Astrocyte of the spinal cord (primary cell): ENCODE measurements at places on chromosomes 4 and X.

GRCh38 chrX:44203791-44204190, 139.7 kb downstream of the EFHC2 start:
- no peak for DNase-seq

- no peak for DNase-seq
Observed at GRCh38 chr4:68396756-68397155, 46.9 kb upstream of the YTHDC1 start.

- DNase-seq, result peak; percentile 32
Observed at GRCh38 chr4:52933738-52934137, 71.6 kb downstream of the RASL11B start.

DNA sequence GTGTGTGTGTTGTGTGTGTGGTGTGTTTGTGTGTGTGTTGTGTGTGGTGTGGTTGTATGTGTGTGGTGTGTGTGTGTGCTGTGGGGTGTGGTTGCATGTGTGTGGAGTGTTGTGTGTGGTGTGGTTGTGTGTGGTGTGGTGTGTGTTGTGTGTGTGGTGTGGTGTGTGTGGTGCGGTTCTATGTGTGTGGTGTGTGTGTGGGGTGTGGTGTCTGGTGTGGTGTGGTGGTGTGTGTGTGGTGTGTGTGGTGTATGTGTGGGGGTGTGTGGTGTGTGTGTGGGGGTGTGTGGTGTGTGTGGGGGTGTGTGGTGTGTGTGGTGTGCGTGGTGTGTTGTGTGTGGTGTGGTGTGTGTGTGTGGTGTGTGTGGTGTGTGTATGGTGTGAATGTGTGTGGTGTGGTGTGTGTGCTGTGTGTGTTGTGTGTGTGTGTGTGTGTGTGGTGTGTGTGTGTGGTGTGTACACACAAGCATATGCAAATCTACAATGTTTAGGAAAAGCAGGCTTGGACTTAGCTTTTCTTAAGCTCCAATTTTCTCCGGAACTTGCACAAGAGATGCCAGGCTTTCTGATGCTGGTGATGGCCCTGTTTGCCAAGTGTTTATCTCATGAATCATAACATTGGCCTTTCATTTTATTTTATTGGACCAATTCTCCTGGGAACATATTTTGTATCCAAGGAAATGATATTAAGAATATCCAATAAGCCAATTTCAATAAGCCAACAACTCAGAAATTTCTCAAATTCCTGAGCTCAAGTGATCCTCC, 148.7 kb downstream of the SPATA18 start:
- DNase-seq, result peak; percentile 3

DNA sequence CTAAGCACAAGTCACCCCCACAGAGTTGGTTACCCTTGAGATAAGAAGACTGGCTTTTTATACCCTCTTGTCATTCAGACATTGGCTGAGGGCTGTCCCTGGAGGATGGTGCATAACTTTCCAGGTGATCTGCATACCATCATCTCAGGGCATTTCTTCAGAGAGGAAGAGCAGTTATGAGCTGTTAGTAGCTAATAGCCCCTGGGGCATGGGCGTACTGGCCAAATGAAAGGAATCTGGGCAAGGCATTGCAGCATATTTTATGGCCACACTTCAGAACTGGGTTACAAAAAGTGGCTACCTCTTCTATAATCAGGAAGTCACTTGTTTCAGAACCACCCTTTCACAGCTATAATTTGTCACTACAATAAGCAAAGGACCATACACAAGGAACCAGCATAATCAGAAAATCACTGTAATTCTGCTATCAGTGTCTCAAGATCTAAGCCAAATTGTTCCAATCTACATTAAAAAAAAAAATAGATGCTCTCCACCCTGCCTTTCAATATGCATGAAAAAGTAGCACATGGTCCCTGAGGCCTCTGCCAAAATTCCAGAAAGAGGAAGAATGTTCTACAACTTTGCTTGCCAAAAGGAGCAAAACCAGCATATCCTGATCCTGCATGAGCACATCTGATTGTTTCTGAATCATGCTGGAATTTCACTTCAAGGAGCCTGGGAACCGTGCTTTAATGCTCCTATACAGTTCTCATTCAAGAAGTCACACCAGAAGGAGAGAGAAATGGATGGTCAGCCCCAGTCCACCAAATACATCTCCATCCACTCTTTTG, 92.0 kb downstream of the TMEM144 start:
- peak; percentile 60 for DNase-seq

- no peak for DNase-seq
Observed at GRCh38 chr4:7193030-7193958, 956 bp downstream of the SORCS2 start.

- peak; percentile 17 for DNase-seq
Observed at GRCh38 chr4:88002786-88003185, 4.6 kb upstream of the PKD2 start.

GRCh38 chr4:144666539-144667175, 20.7 kb downstream of the HHIP start:
- DNase-seq, result peak; percentile 78

DNA sequence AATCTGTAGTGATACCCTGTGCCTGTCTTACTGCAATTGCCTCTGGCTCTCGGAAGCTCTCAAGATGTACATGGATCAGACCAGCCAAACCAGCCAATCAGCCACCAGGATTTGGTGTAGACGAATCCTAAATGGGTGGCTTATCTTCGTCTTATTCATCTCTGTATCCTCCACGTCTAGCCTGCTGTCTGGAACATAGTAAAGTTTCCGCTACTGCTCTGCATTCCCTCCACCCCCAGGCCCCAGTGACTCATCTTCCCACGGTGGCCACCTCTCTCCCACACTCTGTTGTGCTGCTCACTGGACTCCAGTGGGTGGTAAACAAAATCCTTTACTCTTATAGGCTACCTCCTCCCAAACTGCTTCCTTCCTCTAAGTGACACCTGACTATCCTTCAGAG, 37.8 kb downstream of the SEPTIN6 start:
- DNase-seq, result peak; percentile 80

- DNase-seq, result no peak
Observed at GRCh38 chr4:147772056-147772455, 40.2 kb downstream of the ARHGAP10 start.

DNA sequence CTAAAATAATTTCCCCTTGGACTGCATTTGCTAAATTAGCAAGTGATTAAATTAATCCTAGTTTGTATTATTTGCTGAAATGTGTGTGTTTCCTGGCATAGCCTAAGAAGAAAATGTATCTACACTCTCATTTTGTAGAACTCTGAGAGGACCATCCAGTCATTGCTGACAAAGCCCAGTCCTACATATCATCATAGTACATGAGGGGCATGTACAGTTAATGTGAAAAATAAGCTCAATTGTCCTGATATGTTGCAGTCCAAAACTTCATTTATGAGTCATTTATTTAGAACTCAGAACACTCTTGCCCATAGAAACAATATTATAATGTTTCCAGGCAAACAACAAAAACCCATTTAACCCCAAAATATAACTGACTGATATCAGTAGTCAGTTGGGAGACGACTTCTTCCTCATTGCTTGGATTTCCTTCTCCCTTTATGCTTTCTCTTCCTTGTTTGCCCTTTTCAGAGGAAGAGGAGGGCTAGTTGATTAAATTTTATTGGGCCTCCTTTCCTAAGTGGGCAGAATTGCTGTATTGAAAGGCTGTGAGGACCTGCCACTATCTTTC, 26.9 kb upstream of the BBS12 start:
- DNase-seq, result no peak

- DNase-seq, result no peak
Observed at GRCh38 chrX:83984961-83985360, 124.0 kb downstream of the CYLC1 start.

DNA sequence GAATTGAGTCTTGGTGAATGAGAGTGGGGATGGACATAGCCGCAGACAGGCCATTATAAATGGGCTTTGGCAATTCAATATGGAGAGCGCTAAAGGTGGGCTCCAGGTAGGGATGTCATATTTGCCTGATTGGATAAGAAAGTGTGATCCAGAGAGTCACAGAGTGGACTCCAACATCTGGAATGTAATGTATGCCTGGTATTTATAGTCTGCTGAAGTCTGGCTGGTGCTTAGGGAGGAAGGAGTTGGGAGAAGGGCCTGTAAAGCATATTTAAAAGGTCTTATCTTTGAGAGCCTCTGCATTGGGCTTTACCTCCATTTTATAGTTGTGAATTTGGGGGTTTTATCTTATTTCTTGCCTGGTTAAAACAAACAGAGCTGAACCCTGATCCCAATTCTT, 153.2 kb downstream of the GALNTL6 start:
- DNase-seq, result no peak

GRCh38 chr4:185933078-185933581, 121.1 kb upstream of the SORBS2 start:
- DNase-seq, result peak; percentile 93
